ENCODE measurements at places on chromosomes 11 and 22.

- DNase-seq = no peak
Observed at GRCh38 chr11:59573216-59573615, 42.4 kb downstream of the OSBP start.

- no peak for DNase-seq
Observed at GRCh38 chr11:32891657-32892354, 805 bp upstream of the QSER1 start.

DNA sequence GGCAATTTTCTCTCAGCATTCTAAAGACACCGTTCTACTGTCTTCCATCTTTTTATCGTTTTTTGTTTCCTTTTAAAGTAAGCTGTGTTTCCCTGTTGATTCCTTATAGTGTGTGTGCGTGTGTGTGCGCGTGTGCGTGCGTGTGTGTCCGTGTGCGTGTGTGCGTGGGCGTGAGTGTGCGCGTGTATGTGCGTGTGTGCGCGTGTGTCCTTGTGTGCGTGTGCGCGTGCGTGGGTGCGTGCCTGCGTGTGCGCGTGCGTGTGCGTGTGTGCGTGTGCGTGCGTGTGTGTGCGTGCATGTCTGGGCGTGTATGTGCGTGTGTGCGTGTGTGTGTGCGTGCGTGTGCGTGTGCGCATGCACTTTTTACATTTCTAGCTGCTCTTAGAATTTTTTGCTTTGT is 1033.7 kb downstream of the BRD1 start:
- no peak for DNase-seq

DNA sequence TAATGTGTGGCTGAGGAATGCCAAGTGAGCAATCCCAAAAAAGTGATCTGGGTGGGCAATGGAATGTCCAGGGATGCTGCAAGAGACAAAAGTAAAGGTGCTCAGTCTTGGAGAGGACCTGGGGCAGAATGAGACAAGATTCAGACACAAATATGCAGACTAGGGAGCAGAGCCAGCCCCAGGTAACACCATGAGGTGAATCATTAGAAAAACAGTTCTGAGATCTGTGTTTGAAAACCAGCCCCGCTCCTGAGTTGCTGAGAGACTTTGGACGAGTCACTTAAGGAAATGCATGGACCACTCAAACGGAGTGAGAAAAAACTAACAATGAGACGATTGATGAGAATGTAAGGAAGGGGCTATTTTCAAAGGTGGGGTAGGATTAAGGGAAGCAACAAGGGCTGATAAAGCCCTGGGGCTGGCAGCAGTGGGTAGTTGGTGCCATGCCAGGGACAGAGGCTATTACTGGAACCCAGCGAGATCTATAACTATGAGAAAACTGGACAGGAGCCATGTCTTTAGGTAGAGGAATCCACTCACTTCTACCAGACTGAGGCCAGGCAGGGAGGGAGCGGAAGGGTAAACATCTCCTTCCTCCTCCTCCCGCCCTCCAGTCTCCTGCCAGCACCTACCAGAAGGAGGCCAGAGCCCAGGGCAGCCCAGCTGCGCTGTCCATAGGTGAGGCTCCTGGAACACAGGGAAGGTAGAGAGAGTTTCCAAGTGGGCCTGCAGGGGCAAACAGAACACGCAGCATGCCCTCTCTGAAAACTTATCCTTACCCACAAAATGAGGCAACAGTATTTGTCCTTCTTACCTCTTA is 130.4 kb upstream of the TEAD1 start:
- DNase-seq = no peak

GRCh38 chr11:119874660-119875238 is 145.7 kb upstream of the NECTIN1 start:
- DNase-seq = no peak

- no peak for DNase-seq
Observed at GRCh38 chr11:20452585-20452984, 65.1 kb downstream of the PRMT3 start.

Measured in stimulated activated CD4-positive, alpha-beta T cell treated with anti-CD3 and anti-CD28 coated beads, Interleukin-1b, Interleukin-23, amount 100 ng/mL, for 1 hour (primary cell).